ENCODE measurements at places on chromosomes 6 and 20. TPM values are rescaled to one million over a fixed set of nuclear protein-coding genes. Genes with fewer than 3 reads are reported as not detected.

- DNase-seq, result peak; percentile 66
Measured at GRCh38 chr20:50221501-50222308, 31.1 kb downstream of the CEBPB start.

DNA sequence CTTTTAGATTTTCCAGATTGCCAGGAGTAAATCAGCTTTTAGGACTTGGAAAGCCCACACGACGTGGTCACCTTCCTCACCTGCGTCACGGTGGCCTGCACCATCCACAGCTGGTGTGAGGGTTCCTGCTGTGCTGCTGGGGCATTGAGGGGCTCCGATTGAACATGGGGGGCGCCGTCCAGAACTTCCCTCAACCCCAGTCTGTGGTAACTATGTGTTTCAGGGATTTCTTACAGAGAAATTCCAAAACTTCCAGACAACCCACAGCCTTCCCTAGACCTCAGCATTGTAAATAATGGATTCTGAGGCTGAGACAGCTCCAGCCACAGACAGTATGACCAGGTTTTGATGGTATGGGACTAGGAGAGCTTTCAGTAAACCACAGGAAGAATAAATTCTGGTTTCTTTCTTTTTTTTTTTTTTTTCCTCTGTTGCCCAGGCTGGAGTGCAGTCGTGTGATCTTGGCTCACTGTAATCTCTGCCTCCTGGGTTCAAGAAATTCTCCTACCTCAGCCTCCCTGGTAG is 46.7 kb upstream of the IRF4 start:
- DNase-seq, result no peak

DNA sequence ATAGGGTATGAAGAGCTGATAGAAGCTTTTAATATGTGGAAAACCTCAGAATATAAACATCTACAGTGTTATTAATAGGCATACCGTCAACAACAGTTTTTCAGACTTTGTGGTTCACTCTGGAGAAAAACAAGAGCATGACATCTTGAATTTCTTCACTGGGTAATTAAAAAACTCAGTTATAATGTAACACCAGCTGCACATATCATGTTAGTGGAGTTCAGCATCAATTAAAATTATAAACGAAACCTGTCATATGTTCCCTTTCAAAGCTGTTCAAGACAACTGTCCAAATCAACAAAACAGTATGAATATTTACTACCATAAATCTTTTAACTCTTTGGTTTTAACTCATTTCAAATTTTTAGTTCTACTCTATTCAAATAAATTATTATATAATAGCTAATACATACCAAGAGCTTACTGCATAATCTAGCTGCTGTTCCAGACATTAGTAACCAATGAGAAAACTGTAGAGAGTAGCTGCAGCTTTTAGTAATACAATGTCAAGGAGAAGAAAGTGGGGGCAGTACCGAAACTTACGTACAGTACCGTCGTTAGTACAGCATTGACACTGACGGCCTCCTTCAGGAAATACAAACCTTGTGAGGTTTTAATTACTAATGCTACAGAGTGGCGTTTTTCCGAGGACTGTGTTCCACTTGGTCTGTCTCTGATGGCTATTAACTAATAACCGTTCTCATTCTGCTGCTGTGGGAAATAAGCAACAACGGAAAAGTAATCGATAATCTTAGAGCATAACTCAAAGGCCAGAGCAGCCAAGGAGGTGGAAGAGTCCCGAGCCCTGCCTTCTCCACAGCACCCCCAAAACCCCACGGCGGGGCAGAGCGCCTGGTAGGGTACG is 532 bp upstream of the PM20D2 start:
- no peak for DNase-seq

- DNase-seq, result peak; percentile 21
Measured at GRCh38 chr20:62955519-62956386, 3.2 kb downstream of the SLC17A9 start.

DNA sequence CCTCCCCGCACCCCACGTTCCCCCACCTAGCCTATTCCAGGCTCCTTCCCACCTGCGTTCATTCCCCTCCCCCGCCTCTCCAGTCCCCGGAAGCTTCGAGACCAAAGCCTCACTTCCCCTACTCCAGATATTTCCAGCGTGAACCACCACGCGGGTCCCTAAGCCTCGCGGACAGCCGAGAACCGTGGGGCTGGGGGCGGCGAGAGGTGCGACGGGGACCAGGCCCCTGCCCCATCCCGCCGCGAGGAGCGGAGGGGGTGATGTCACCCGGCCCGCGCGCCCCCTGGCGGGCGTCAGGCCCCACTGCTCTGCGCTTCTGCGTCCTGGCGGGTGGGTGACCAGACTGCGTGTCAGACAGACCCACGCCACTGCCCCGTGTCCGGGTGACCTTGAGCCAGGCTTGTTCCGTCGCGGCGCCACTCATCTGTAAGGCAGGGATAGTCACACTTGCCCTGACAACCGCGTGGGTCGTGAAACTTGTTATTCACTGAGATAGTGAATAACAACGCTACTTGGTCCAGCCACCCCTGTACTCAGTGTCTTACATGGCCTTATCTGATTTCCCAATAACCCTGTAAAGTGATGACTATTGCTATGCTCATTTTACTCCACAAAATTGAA is 9.0 kb upstream of the HSP90AB1 start:
- peak; percentile 93 for DNase-seq

DNA sequence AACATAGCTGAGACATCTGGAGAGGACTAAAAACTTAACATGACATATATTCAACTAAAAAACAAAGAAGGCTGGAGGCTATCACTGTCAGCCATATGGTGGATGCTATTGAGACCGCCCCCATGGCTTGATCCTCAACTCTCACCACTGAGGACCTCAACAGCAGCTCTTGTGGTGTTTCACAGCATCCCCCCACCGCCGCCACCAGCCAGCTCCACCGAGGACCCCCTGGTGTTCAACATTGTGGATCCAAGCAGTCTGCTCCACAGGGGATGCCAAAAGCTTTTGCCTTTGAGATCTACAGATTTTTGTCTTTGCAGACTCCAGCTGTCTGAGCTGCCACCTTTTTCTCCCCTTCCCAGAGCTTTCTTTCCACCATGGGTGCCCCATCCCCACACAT is 64.6 kb downstream of the NUS1 start:
- no peak for DNase-seq

DNA sequence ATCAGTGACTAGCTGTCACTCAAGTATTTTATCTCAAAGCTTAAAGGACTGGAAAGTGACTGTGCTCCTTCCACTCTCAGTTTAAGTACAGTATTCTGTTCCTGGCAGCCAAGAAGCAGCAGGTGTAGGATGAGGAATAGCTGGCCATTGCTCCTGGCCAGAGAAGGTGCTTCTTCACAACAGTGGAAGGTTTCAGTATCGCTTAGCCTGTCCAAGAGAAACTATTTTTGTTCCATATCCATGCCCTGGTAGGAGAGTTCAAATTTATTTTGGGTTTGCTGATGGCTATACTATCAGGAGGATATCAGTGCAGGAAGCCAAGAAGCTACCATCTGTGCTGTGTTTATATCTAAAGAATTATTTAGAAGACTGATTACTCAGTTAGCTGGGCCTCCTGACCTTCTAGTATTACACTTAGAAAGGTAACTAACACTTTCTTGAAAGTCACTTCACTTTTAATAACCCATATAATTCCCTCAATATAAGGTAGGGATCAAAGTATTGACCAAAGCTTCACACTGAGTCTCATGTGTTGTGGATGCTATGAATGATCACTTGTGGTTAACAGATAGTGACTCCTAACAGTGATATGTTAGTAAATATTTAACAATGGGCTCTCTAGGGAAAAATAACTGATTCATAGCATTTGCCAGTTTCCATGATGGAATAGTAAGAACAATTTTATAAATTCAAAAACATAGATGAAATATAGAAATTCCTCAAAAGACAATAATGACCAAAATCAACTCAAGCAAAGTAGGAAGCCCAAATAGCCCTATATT is 99.9 kb downstream of the AIG1 start:
- no peak for DNase-seq

- DNase-seq, result no peak
Measured at GRCh38 chr6:18317850-18318249, 53.5 kb upstream of the DEK start.

- no peak for DNase-seq
Measured at GRCh38 chr6:53623497-53623896, 42.1 kb downstream of the KLHL31 start.

DNA sequence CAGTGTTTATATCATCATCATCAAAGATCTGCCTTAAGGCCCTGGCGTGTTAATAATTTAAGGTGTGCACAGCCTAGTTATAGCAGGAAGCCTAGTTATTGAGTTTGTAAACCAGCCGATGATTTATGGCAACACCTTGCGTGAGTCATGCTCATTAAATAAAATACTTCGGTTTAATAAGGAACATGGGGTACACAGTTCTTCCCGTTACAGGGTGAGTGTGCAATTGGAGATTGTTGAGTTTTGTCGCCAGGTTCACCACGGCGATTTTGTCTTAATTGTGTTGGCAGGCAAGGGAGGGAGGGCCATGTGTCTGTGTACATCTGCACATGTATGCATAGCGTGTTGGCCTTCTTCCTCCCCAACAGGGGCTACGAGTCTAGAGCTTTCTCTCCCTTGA is 104.0 kb downstream of the TFAP2A start:
- no peak for DNase-seq

DNA sequence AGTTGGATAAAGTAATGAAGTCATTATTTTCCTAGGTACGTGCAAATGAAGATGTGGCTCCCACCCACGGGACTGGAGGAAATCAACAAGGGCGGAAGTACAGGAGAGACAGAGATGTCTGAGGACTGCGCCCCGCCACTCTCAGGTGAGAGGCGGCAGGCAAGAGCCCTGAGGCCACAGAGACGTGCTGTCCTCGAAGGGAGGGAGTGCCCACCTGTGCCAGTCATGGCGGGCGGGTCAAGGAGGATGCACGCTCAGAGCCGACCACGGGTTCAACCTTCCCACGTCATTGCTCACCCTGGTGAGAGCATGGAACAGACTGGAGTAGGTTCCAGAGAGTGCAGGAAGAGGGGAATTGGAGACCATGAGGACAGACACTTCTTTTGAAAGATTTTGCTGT is 12.7 kb downstream of the CST8 start:
- no peak for DNase-seq

GRCh38 chr20:46673394-46674252 is 15.6 kb downstream of the TP53RK start:
- DNase-seq, result no peak

- DNase-seq, result no peak
Measured at GRCh38 chr6:166782520-166782919, 155.5 kb upstream of the RPS6KA2 start.

- no peak for DNase-seq
Measured at GRCh38 chr20:52004715-52005114, 186.9 kb downstream of the ZFP64 start.

- no peak for DNase-seq
Measured at GRCh38 chr20:1994627-1995026, 769 bp upstream of the PDYN start.

GRCh38 chr20:41678799-41679198 is 60.6 kb upstream of the CHD6 start:
- DNase-seq, result no peak

DNA sequence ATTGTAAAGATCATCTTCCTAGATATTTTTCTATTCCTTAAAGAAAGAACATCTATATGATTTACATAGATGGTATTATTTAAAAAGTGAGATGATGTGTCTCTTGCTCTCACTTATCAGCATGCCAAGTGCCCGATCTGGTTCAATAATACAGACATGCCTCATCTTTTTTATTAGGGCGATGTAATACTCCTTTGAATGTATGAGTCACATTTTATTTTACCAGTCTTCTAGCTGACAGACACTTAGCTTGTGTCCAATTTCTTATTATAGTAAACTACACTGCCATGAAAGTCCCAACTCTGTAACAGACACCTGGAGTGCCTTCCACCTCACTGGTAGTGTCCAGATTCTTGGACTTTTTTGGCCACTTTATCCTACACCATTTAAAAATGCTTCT is 586.6 kb upstream of the BTBD3 start:
- no peak for DNase-seq

DNA sequence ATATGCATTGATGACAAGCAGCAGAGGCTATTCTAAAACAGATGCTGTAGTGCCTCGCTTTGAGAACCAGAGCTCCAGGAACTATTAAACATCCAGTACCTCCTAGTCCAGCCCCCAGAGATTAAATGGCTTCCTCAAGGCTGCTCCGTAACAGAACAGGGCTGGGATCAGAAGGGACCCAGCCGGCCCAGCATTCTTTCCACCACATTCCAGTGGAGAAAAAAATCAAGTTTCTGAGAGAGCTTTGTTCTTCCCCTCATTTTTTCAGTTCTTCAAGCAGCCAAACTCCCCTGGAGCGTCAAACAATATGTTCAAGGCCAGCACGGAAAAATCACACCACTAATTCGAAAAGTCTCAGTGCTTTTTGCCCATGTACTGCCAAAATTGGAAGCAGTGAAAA is 5.8 kb upstream of the STMND1 start:
- no peak for DNase-seq

GRCh38 chr6:15380351-15380750 is 134.5 kb downstream of the JARID2 start:
- DNase-seq, result no peak

- no peak for DNase-seq
Measured at GRCh38 chr20:35271904-35272303, 6.0 kb downstream of the MMP24OS start.

DNA sequence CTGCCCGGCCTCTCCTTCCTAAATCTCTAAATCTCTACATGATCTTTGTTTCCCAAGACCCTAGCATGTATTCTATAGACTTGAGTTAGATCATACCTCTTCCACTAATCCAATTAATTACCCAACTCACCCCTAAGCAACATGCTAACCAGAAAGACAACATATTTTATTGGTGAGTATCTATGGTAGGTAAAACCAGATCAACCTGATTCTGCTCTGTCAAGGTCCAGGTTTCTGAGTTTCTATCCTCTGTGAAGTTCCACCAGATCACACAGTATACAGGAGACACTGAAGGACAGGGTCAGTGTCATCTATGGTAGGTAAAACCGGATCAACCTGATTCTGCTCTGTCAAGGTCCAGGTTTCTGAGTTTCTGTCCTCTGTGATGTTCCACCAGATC is 363.2 kb upstream of the MARCKS start:
- no peak for DNase-seq

- DNase-seq, result no peak
Measured at GRCh38 chr20:24445510-24446170, 23.8 kb upstream of the SYNDIG1 start.

DNA sequence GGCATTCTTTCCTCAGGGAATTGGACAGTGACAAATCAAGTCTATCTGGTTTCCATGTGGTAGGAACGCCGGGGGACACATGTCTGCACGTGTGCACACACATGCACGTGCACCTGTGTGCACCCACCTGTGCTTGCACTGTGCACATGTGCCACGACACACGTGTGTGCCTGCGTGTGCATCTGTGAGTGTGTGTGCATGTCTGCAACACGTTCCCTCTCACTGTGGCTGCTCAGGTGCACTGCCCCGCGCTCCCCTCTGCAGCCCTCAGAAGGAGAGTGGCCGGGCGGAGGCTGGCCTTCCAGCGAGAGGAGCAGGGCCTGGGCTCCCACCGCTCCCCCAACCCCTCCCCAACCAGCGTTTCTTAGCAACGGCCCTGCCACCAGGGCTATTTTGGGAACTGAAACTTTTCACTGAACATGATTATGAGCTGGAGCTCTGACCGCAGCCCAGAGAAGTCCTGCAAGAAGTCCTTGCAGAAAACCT is 147.8 kb downstream of the PHACTR3 start:
- DNase-seq, result peak; percentile 83

The SLC35D3 gene
- total RNA-seq, result not detected

The FAM83D gene
- total RNA-seq, result 0.62 TPM

The ZNF334 gene
- 1.3 TPM for total RNA-seq

The ABHD16B gene
- not detected for total RNA-seq

The RSPH9 gene
- not detected for total RNA-seq

The ZGPAT gene
- 16.0 TPM for total RNA-seq

Measured in right cardiac atrium (tissue), 5 donors.